ENCODE measurements at places on chromosomes 13 and 19.

DNA sequence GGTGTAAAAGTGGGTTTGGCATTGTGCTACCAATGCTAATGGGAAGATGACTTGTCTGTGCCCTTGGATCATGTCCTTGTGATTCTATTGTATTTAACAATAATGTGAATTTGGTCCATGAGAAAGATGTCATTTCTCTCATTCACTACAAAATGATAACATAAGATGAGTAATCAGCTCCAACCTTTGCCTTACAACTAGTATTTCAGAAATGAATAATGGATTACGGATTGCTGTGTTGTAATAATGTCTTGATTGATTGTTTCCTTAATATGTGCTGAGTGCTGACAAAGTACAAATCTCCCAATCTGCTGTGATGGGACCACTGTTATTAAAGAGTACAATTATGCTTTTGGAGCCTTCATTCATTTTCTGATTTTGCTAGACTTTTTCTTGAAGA is 375.0 kb downstream of the PCDH9 start:
- no peak for DNase-seq

GRCh38 chr19:19657397-19657783 is 6.1 kb downstream of the ATP13A1 start:
- no peak for DNase-seq

GRCh38 chr13:92951273-92951890 is 275.2 kb upstream of the GPC6 start:
- DNase-seq = no peak

DNA sequence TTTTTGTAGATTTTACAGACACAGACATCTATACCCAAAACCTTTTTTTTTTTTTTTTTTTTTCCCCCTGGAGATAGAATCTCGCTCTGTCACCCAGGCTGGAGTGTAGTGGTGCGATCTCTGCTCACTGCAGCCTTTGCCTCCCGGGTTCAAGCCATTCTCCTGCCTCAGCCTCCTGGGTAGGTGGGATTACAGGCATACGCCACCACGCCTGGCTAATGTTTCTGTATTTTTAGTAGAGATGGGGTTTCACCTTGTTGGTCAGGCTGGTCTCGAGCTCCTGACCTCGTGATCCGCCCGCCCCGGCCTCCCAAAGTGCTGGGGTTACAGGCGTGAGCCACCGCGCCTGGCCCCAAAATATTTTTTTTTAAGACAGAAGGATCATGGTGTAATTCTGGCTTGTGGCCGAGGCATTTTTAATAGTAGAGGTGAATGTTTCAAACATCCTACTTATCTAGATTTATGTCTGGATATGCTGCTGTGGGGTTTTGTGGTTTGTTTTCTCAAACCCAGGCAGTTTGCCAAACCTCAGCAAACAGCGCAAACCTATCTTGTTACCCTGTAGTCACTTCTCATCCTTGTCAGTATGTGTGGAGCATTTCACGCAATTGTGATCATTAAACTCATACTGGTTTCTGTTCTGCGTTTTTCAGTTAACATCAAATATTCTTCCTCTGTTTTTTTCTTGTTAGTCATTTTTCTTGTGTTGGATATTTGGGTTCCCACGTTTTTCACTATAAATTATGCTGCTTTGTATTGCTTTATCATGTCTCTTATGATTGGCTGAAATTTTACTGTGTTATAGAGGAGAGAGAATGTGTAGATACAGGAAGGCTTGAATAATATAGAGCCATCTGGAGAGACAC is 36.2 kb upstream of the GARRE1 start:
- DNase-seq = peak; percentile 99

GRCh38 chr13:36251017-36251416 is 36.7 kb upstream of the SOHLH2 start:
- no peak for DNase-seq

- DNase-seq = no peak
These were observed 2.3 kb downstream of the TFDP1 start for GRCh38 chr13:113586661-113587479.

- no peak for DNase-seq
These were observed 169.0 kb upstream of the UFM1 start for GRCh38 chr13:38180670-38181069.

DNA sequence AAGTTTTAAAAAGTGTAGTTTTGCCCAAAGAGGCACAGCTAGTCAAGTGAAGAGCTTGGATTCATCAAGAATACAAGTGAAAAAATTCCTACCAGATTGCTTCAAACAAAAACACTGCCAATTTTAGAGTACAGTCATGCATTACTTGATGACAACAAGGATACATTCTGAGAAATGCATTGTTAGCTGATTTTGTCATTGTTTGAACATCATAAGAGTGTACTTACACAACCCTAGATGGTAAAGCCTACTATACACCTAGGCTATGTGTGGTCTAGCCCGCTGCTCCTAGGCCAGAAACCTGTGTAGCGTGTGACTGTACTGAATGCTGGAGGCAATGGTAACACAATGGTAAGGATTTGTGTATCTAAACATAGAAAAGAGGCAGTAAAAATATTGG is 41.1 kb downstream of the TMTC4 start:
- peak; percentile 88 for DNase-seq

DNA sequence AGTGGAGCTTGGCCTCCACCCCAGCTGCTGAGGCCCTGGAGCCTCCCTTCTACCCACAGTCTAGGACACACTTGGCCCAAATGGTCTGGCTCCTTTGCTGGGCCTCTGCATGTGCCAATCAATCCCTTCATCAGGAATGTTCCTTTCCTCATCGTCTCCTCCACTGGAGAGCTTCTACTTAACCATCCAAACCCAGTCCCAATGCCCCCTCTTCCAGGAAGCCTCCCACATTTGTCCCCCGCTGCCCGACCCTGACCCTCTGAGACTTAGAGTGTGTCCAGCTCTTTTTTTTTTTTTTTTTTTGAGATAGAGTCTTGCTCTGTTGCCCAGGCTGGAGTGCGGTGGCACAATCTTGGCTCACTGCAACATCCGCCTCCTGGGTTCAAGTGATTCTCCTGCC is 2.5 kb downstream of the DUS3L start:
- DNase-seq = no peak

GRCh38 chr13:39767791-39768517 is 112.5 kb downstream of the COG6 start:
- DNase-seq = no peak

DNA sequence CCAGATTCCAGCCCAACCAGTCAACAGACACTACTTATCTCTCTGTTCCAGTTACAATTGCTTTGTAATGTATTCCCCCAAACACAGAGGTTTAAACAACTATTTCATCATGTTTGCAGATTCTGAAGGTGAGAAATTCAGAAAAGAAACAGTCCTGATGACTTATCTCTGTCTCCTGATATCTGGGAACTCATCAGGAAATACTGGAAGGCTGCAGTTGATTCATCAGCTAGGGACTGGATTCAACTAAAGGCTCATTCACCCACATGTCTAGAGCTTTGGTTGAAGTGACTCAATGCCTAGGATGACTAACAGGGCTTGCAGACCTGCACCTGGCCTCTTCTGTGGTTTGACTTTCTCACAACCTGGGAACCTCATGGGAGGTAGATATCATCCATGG is 56.6 kb upstream of the GPC6 start:
- DNase-seq = peak; percentile 94

- no peak for DNase-seq
These were observed 133.3 kb downstream of the HS6ST3 start for GRCh38 chr13:96223231-96223630.

DNA sequence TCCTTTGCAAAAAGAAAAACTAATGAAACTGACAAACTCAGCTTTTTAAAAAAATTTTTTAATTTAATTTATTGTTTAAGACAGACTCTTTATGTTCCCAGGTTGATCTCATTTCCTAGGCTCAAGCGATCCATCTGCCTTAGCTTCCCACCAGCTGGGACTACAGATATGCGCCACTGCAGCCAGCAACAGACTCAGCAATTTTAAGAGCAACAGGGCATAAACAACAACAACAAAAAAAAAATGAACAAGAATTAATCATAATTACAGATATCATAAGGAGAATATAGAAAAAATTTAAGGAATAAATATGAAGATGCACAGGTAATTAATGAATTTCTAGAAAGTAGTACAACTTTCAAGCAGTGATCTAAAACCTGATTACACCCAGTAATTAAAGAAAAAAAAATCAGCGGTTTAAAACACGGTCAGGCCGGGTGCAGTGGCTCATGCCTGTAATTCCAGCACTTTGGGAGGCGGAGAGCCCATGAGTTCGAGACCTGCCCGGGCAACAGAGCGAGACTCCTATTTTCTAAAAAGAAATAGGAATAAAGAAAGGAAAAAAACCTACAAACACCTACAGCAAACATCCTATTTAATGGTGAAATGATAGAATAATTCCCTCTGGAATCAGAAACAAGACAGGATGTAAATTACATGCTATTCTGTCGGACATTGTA is 1.4 kb downstream of the ZNF699 start:
- no peak for DNase-seq

DNA sequence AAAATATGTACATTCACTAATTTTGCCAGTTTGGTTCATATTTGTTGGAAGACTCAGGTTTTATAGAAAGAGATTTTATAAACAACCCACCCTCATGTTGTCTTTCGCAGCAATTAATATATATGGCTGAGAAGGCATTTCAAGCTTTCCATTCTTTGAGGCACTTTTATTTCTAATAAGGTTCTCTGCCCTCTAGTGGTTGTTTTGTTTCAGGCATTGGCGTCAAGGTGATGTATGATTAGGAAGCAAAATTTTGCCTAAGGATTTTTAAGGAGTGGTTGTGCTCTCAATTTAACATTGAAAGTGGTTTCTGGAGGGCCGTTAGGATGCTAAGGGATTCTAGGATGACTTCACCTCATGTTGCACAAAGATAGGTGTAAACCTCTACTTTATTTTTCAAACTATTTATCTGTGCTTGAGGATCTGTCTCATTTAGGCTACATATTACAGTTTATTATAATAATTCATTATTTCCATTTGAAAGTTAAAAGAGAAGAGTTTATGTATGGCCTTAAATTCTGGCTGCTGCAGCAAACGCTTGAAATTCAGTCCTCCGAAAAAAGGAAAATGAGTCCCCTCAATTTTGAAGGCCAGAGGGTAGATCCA is 35.9 kb downstream of the OXGR1 start:
- DNase-seq = peak; percentile 33

DNA sequence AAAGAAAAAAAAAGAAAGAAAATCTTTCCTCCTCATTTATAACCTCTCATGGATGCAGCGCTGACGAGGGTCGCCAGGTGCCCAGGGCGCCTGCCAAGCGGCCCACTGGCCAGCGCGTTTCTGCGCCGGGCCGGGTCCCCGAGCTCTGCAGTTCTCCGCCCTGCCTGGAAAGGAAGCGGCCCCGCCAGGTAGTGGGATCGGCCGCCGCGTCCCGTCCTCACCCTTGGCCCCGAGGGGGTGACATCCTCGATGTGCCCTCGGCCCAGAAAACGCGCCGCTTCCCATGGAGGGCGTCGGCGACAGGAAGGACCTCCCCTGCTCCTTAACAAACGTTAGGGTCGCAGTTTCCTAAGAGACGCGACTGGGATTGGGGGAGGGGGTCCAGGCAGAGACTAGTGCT is 56.9 kb downstream of the ZNF726 start:
- DNase-seq = no peak

- DNase-seq = peak; percentile 100
These were observed 6.4 kb downstream of the AXL start for GRCh38 chr19:41225238-41226052.

DNA sequence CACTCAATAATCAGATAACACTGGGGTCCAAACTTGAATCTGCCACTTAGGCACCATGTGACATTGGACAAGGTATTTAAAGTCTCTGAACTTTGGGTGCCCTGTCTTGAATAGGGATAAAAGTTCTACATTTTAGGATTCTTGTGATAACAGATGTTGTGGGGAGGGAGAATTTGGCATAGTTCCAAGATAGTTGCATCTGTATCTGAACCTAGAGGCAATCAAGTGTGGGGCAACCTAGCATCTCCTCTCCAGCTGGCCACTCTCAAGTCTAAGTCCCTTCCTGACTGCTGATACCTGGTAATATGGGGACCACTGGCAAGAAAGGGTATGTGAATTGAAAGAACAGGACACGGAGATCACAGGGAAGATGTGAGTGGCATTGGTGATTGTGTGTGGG is 256.1 kb downstream of the FOXO1 start:
- DNase-seq = no peak

GRCh38 chr13:80048802-80049201 is 292.1 kb downstream of the SPRY2 start:
- peak; percentile 99 for DNase-seq

DNA sequence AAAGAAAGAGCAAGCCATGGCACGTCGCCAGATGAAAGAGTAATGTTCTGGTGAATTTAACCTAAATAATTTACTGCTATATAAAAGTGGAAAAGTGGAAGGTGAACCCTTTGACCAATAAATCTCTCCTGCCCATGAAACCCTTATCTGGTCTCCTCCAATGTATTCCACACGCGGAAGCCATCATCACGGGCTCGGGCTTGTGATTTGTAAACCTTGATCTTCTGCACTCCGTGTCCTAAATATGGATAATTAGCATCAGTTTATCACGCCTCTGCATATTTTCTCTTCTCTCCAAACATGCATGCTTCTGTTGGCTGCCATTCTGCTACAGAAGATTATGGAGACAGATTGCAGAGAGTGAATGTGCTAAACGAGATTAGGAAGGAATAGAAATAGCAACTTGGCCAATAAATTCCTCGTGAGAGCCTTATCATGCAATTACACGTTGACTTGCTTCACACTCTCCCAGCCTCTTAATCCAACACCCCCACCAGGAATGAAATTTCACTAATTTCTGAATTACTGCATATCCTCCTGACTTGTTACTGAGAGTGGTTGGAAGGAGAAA is 34.5 kb downstream of the SOX1 start:
- no peak for DNase-seq

GRCh38 chr13:45196096-45196495 is 4.7 kb downstream of the KCTD4 start:
- DNase-seq = no peak

DNA sequence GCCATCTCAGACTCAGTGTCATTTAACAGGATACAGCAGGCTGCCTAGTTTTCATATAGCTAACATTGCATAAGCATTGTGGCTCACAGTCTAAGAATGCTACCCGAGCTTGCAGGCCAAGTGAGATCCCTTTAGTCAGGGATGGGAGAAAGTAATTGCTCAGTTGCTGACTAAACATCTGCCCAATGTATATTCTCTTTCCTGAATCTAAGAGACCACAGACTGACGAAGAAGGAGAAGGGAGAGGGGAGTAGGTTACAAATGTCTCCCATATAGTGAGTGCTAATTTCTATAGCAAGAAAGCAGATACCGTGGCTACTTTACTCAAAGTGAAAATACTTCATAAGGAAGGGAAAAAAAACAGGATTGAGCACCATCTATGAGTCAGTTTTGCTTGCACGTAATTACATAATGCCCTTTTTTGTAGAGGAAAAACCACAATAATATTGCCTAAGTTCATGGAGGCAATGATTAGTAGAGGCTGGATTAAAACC is 453.9 kb downstream of the COG6 start:
- peak; percentile 94 for DNase-seq
